ENCODE measurements at places on chromosomes 6 and 20. TPM values are rescaled to one million over a fixed set of nuclear protein-coding genes. Genes with fewer than 3 reads are reported as not detected.

GRCh38 chr6:135347887-135348286 is 149.7 kb downstream of the AHI1 start:
- no peak for DNase-seq

DNA sequence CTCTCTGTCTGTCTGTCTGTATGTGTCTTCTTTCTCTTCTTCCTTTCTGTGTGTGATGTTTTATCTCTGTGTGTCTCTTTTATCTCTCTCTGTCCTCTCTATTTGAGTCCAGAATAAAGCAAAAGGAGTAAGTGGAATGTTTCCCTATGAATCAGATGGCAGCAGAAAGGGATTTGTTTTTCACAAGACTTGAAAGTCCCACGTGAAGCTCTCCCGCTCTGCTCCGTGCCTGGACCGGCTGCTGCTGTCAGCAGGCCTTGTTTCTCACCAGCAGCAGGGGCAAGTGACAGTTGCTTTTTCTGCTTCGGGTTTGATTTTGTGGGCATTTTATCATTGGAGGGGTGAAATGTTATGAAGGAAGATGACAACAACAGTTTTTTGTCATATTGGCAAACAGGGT is 212.7 kb downstream of the PACRG start:
- peak; percentile 32 for DNase-seq

DNA sequence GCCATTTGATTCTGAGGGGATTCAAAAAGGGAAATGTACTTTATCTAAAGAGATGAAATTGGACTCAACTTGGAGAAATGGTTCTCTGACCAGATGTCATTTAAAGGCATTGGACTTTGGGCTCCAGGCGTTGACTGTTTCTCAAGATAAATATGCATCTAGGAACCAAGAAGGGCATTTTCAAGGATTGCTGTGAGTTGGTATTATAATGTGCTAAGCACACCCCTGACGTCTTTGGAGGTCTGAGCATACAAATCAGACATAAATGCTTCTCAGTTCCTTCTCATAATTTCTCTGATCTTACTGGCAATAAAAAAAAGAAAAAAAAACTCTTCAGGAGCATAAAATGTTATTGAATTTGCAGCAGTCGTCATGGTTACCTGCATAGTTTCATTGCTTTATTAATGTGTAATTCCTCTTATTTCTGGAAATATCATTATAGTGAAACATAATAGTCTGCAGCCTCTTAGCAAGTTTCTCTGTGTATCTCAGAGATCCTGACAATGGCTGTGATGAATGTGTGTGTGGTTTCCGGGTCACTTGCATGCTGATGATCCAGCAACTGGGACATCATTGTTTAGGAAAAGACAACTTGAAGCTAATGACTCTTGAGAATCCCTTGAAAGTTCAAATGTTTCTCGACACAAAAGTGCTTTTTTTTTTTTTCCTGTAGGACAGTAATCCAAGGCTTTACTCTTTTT is 136.0 kb downstream of the AIG1 start:
- DNase-seq = no peak

- peak; percentile 72 for DNase-seq
These were observed 19.8 kb upstream of the ZSCAN16 start for GRCh38 chr6:28104392-28105244.

- no peak for DNase-seq
These were observed 356.6 kb upstream of the JAG1 start for GRCh38 chr20:11030351-11030750.

- no peak for DNase-seq
These were observed 209.1 kb downstream of the ERMARD start for GRCh38 chr6:169960521-169960885.

DNA sequence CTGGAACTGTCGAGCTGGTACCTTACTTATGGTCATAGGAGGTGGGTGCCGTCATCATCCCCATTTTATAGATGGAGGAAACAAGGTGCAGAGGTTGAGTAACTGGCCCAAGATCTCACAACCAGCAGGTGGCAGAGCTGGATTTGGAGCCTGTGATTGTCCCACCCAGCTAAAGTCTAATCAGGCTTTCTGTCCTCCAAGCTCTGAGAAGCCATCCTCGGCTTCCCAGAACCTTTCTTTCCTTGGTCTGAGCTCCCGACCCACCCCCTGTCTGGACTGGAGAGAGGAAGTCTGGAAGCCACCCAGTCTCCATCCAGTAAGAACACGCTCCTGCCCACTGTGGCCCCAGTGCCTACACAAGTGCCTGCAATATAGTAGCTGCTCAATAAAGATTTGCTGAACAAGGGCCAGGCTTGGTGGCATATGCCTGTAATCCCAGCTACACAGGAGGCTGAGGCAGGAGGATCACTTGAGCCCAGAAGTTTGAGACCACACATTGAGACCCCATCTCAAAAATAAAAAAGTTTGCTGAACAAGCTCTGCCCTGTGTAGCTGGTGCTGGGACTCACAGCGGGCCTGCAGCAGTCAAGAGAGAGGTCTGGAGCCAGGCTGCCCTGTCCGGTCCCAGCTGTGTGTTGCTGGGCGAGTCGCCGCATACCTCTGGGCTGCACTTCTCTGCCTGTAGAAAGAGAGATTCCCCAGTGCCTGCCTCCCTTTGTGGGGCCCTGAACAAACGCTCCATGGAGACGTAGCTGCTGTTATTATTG is 32.5 kb upstream of the DLGAP4 start:
- peak; percentile 52 for DNase-seq

GRCh38 chr6:108738684-108739416 is 109.4 kb upstream of the ARMC2 start:
- DNase-seq = no peak

DNA sequence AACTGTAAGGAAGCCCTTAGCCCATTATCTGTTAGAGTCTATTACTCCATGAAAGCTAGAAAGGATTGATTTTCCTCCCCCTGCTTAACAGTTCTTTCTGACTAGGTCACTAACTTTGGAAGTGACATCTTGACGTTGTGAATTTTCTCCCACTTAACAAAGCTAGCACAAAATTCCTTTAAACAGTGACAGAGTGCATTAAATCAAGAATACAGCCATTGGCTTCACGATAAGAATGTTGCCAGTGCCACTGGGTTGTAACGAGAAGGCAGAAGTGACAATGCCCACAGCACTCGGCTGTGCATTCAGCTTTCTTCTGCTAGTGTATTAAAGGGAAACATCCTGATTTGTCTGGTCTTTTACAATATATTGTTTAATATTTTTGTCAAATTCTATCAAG is 182.7 kb upstream of the DTNBP1 start:
- peak; percentile 64 for DNase-seq

- peak; percentile 9 for DNase-seq
These were observed 37.1 kb upstream of the NCOA3 start for GRCh38 chr20:47464380-47465101.

Gene ARMC12
- 3.7 TPM for polyA plus RNA-seq

Gene TCP11
- polyA plus RNA-seq = 0.41 TPM

Gene BPI
- not detected for polyA plus RNA-seq

Gene SRXN1
- 20.3 TPM for polyA plus RNA-seq

Gene ROS1
- polyA plus RNA-seq = 0.03 TPM
